ENCODE measurements at places on chromosomes 4 and X.

DNA sequence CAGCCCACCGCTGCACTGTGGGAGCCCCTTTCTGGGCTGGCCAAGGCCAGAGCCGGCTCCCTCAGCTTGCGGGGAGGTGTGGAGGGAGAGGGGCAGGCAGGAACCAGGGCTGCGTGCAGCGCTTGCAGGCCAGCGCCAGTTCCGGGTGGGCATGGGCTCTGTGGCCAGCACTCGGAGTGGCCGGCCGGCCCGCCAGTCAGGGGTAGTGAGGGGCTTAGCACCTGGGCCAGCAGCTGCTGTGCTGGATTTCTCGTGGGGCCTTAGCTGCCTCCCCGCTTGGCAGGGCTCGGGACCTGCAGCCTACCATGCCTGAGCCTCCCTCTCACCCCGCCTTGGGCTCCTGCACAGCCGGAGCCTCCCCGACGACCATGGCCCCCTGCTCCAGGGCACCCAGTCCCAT is 45.2 kb downstream of the RXFP1 start:
- no peak for DNase-seq

DNA sequence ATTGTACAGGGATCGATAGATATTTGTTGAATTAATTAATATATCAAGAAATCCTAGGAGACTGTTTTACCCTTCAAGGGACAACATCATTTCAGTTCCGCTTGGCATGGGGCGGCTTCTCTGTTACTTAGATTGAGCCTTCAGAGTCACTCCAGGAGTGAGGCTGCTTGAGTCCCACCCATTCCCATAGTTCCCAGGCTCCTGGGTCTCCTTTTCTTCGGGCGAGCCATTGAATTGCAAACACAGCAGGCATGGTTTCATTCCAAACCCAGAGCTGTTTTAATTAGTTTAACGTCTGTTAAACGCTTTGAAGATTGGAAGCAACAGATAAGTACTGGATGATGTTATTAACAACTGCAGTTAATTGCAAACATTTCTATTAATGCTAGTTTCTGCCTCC is 571 bp upstream of the EDA start:
- DNase-seq = no peak

GRCh38 chrX:66408507-66408906 is 230.4 kb downstream of the EDA2R start:
- no peak for DNase-seq

DNA sequence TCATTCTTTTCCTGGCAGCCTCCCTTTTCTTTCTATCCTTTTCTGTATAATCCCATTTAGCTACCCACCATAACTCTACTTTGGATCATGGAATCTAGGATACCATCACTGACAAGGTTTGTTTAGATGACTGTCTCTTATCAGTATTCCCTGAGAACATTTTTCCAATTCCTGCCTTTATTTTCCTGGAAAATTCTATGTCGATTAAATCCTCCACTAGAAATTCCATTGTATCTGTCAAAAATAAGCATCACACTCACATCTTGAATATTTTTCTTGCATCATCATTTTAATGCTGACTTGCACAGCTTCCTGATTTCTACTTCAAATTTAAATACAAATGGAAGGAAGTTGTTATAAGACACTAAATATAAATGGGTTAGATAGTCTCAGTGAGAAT is 20.2 kb downstream of the TRIM2 start:
- no peak for DNase-seq

DNA sequence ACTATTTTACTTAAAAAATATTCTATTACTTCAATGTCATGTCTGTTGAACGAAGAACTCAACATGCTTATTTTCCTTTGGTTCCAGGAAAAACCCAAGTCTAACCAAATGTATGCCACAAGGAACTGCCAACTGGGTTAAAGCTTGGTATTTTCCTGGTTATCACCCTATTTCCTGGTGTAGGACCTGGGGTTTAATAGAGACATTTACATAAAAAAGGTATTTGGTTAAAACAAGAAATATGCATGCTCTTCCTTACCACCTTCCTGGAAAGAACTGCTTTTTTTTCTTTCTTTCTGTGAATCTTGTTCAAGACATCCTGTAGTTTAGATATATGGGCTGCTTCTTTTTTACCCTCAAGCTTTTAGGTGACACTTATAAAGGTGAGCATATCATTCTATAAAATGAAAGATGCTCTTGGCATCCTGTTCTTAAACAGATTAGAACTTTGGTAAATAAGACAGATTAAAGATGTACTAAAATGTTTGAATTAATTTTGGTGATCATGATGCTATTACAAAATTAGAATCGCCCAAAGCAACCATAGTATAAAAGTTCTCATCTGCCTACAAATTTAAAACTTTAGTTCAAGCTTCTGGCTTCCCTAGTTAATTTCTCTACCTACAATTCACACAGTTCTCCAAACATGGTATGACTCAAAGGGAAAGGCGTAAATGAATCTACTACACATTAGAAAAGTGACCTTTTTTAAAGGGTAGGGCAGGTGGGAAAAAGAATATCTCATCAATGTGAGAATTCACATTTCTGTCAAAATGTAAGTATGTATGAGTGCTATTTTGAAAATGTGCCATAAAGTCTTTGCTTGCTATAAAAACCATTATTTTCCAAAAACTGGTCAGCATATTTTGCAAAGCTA is 103.5 kb downstream of the CNOT6L start:
- DNase-seq = no peak

DNA sequence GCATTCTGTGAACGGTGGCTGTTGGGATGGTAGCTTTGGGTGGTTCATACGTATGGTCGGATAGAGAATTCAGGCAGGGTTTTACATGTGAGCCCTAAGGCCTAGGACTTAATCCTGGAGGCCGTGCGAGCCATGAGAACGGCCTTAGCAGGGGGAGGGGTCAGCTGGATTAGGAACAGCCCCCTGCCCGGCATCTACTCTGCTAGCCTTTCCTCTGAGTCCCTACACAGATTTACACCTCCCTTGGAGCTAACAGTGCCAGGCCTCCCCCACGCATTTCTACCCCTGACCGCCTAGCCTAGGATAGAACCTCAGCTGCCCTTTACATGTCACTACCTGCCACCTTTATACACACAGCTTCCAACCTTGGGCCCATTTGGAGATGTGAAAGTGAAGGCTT is 7.1 kb downstream of the PRAF2 start:
- no peak for DNase-seq

DNA sequence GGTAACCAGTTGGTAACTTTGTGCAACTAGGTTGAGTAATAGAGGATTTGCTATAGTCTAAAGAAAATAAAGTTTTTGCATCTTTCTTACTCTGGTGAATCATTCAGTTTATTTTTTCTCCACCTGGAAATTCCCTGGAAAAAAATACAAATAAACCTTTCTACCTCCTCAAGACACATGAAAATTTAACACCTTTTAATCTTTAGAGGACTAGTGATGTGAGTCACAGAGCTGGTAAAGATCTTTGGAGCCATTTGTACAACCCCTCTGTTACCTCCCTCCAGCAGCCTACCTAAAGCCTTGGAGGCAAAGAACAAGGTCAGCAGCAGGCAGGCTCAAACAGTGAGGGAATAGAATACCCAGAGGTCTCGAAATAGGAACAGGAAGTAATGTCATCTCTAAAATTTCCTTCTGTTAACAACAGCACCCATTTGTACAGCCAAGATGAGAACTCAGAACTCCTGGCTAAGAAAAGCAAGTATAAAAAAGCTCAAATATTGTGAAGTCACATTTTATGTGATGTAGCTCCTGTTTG is 10.2 kb upstream of the MAOB start:
- DNase-seq = no peak

DNA sequence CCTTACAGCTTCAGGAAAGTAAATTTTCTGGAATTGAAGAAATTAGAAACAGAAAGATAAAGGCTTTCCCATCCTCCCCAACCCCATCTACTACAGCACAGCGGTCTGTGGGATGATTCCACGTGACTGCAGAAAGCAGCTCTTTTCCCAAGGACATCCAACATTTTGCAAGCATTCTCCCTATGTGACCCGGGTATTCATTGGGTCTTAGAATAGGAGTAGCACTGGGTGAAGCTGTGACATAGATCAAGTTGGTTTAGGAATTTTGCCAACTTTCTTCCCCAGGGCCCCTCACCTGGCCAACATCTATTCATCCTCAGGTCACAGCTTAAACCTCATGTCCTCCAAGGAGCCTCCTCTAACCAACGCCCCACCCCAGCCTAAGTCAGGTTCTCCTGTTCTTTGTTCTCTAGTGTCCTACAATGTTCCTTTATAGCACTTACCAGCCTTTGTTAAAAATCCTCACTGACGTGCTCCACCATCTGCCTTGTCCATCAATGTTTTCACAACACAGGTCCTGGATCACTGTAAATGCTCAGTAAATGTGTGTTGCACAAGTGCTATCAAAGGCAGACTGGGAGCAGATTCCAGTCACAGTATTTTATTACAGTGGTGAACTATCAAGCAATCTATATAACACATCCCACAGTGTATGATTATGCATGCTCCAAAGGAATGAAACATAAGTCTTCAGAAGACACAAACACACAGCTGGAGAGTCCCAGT is 80.9 kb upstream of the MTM1 start:
- DNase-seq = no peak

DNA sequence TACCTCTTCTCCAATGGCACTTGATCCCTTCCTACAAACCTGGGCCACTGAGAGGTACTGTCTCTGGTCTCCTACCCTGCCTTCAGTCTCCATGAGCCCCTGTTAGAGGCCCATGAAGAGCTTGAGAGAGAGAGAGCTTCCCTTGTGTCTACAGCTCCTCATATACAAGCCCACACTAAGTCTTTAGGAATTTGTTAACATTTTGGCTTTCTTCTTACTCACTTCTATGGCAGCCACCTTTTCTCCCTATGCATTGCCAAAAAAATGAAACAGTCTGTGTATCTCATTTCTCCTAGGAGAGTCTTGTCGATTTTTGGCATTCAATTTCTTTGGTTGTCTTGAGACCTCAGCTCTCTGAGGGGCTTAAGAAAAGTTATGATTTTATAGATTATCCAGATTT is 90.9 kb upstream of the LNX1 start:
- no peak for DNase-seq

DNA sequence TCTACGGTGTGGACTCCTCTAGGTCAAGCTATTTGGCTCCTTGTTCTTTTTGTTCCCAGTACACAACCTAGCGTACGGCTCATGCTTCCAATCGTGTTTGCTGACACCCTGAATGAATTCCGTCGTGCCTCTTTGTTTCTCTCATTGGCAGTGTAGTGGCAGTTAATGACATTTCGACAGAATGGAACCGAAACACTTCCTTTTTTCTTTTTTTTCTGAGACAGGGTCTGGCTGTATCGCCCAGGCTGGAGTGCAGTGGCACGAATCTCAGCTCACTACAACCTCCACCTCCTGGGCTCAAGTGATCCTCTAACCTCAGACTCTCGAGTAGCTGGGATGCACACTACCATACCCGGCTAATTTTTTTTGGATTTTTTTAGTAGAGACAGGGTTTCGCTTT is 113.3 kb upstream of the ATP6AP2 start:
- DNase-seq = no peak

DNA sequence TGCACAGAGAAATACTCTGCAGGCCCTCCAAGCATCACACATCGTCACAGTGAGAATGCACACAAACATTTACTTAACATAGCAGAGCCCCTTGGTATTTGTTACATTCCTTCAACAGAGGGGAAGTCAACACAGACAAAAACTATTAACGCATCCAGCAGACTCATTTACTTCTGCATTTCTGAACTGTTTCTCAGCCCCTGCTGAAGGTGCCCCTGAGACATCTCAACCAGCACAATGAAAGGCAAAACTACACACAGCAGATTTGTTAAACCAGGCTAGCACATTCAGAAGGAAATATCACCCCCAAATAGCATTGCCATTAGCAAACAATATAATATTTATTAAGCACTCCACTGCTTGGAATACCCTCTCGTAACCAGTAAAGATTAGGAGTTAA is 367.0 kb downstream of the RAB28 start:
- DNase-seq = no peak

- no peak for DNase-seq
Observed at GRCh38 chr4:16117164-16117563, 33.3 kb upstream of the PROM1 start.

- DNase-seq = no peak
Observed at GRCh38 chrX:122565952-122566351, 618.1 kb upstream of the GRIA3 start.
